ENCODE measurements at places on chromosomes 13 and 19. TPM values are rescaled to one million over a fixed set of nuclear protein-coding genes. Genes with fewer than 3 reads are reported as not detected.
A peak's percentile ranks its signal among the peaks of the same experiment; 100 is the strongest.

Gene KRTDAP
- total RNA-seq, result not detected

DNA sequence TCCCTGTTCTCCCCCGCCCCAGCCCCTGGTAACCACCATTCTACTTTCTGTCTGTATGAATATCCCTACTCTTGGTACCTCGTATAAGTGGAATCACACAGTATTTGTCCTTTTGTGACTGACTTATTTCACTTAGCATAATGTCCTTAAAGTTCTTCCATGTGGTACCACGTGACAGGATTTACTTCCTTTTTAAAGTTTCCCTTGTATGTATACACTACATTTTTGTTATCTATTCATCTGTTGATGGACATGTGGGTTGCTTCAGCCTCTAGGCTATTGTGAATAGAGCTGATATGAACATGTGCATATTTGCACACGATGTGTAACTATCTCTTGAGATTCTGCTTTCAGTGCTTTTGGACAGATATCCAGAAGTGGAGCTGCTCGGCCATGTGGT is 59.6 kb upstream of the GJB6 start:
- DNase-seq, result no peak

GRCh38 chr13:107665926-107666458 is 549.3 kb downstream of the LIG4 start:
- DNase-seq, result peak; percentile 54

DNA sequence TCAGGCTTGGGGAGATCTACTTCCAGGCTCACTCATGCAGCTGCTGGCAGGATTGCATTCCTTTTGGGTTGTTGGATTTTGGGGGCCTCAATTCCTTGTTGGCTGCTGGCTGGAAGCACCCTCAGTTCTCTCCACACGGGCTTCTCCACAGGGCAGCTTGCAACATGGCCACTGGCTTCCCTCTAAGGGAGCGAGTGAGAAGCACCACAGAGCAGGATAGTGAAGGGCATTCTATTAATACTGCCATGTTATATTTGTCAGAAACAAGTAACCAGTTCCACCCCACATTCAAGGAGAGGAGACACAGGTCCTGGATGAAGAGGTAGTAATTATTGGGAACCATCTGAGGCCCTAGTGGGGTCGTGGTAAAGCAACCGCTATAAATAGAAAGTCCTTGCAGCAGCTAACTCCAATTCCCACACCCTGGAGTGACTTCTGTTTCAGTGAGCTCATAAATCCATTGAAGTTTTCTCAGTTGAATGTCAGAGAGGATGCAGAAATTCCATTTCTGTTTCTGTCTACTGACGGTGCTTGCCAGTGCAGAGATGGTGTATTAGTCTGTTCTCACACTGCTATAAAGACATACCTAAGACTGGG is 558.9 kb downstream of the IRS2 start:
- no peak for DNase-seq

Gene GJA3
- 5.5 TPM for total RNA-seq

Data from GM23248 (cell line).